Dermis blood vessel endothelial cell (primary cell): ENCODE measurements at places on chromosomes 6 and 20. TPM values are rescaled to one million over a fixed set of nuclear protein-coding genes. Genes with fewer than 3 reads are reported as not detected.
A peak's percentile ranks its signal among the peaks of the same experiment; 100 is the strongest.

The MYL9 gene
- 1.9 and 3.7 TPM in 2 replicates for total RNA-seq

The TTK gene
- total RNA-seq, result 8.5 and 37.9 TPM in 2 replicates

The C6orf15 gene
- 0.14 TPM in 1 of 2 replicates, not detected in the other for total RNA-seq

The ESR1 gene
- total RNA-seq, result not detected in 2 replicates

The ABT1 gene
- 18.7 and 22.0 TPM in 2 replicates for total RNA-seq

The MRAP2 gene
- 2.7 and 3.1 TPM in 2 replicates for total RNA-seq

The F13A1 gene
- total RNA-seq, result not detected in 2 replicates

- DNase-seq, result peak; percentile 71
These were observed 27.0 kb upstream of the TBC1D7 start for GRCh38 chr6:13355043-13355945.

DNA sequence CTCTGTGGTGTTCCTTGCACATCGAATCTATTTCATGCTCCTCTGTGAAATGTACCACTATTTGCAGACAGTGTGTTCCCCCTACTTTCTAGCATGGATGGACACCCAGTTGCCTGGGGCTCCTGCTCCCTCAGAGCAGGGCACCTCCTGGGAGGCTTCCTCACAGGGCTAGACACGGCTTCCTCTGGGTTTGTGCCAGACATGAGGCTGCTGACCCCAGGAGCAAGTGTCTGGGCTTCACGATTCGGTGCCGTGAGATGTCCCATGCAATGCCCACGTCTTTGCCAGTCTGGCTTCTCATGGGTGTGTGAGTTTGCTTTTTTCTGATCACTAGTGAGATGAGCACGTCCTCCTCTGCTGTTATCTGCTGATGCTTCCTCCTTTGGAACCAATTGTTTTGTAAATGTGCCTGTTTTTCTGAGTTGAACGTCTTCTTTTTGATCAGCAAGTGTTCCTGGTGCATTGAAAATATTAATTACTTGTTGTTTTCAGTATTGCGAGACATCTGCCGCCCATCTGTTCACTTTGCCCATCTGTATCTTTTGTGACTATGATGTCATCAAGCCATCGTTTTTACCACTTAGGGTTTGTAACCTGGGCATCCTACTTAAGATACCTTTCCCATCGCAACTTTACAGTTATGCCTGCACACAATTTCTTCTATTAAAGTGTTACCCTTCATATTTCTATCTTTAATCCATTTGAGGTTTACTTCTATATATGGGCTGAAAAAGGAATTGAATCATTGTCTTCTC, 92.0 kb downstream of the TTLL2 start:
- DNase-seq, result no peak

DNA sequence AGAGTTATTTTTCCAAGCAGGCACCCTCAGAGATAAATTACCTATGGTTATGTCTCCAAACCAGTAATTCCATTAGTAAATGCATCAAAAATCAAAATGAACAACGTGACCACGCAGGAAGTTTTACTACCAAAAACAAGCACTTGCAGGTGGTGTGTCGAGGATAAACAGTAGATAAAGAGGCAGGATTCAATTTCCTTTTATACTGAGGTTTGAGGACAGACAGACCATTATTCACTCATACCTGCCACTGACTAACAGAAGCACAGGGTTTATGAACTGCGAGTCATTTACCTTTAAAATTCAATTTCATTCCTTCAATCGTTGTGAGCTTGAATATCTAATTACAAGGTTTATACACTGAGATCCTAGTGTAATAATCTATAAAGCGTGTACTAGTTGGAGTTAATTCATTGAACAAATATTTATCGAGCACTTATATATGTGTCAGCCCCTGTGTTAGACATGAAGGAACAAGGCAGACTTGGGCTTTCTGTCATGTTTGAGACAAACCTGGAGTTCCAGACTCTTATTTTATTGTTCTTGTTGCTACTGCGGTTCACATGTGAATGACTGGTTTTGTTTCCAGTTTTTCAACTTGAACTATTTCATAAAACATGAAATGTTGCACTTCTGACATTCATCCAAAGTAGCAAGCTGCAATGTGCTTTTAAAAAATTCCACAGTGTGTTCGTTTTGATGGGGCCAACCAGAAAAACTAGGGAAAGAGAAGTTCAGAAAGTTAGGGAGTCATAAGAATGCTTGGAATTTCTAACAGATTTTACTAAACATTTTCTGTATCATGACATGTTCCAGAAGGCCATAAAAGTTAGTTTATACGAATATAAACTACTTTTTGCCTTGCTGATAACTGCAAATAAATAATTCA, 205.6 kb downstream of the UST start:
- no peak for DNase-seq

DNA sequence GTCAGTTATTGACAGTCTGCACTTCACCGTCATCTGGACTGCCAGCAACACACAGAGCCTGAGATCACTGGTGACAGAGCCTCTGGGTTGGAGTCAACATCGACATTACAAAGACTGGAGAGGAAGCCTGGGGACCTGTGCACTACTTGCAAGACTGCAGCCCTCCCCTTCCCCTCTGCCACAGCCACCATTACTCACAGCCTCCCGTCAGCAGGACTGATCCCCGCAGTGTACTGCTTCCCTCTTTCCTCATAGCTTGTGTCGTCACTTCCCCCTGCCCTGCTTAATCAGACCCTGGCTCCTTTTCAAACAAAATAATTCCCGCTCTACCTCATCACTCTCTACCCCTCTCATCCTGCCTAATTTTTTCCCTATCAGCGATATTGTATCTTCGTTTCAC, 235.5 kb upstream of the KCNQ5 start:
- peak; percentile 5 for DNase-seq

GRCh38 chr20:20568604-20569205, 143.7 kb downstream of the RALGAPA2 start:
- peak; percentile 62 for DNase-seq

DNA sequence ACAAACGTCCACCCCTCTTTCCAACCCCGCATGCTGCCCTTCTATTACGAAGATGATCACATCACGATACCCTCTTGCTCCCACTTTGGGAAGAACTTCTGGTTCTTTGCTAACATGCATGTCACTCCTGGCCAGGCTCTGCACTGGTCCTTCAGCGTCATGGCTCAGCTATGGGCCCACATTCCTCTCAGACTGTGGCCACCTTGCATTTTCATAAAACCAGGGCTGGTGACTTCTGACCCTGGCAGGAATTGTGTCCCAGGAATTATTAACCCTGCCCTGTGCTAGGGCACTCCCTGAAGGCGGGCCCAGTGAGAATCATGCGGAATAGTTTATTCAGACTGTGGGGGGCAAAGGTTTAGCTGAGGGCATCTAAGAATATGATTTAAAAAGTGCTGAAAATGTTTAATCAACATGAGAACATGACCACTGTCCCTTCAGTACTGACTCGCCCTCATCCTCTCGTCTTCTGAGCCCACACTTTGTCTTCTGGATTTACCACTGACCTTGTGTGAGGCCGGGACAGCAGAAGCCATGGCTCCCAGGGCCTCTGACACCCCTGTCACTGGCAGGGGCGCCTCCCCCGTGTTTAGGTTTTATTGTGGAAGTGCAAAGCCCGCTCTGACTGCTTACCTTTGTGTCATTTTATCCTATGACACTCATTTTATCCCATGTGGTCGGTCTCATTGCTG, 38.1 kb upstream of the THBS2 start:
- no peak for DNase-seq

DNA sequence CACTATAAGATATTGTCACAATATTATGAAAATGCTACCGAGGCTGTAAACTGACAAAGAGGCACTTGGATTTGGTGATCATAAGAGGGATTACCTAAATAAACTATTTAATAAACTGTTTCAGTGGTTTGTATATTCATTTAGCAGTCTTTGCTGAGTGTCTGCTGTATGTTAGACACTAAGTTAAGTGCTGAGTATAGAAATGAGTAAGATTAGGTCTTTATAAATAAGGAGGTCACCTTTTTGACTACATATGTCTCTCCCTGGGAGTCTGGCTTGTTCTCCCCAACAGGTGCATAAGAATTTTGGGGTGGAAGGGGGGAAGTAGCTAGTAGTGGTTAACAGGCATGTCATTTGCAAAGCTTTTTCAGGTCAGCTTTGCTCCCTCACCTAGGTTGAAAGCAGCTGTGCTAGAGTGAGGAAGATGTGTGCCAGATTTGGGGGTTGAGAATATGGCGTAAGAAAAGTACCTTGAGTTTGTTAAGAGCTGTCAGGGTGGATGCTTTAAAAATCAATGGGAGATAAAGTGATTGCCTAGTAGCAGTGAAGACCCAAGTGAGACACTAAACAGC, 246.3 kb downstream of the ZFAND3 start:
- DNase-seq, result no peak

DNA sequence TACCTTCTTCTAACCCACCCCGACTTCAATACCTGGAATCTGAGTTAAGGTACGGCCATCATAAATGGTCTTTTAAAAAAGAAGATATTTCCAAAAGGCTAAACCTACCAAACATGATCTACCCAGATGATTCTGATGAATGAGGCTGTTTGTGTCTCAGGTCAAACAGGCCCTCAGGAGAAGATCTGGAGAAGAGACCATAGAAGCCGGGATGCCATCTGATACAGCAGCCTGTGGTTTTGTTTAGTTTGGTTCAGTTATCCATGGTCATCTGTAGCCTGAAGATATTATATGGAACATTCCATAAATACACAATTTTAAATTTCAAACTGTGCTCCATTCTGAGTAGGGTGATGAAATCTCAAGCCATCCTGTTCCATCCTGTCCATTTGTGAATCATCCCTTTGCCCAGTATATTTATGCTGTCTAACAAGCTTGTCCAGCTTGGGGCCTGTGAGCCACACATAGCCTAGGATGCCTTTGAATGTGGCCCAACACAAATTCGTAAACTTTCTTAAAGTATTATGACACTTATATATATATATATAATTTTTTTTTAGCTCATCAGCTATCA, 4.0 kb upstream of the CAP2 start:
- no peak for DNase-seq

DNA sequence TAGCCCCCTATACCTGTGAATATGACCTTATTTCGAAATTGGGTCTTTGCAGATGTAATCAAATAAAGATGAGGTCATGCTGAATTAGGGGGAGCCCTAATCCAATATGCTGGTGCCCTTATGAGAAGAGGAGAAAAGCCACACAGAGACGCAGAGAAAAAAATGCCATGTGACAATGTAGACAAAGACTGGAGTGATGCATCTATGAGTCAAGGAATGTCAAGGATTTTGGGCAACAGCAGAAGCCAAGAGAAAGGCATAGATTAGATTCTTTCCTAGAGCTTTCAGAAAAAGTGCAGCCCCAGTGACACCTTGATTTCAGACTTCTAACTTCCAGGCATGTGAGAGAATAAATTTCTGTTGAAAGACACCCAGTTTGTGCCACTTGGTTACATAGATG, 47.4 kb upstream of the HS3ST5 start:
- DNase-seq, result no peak

DNA sequence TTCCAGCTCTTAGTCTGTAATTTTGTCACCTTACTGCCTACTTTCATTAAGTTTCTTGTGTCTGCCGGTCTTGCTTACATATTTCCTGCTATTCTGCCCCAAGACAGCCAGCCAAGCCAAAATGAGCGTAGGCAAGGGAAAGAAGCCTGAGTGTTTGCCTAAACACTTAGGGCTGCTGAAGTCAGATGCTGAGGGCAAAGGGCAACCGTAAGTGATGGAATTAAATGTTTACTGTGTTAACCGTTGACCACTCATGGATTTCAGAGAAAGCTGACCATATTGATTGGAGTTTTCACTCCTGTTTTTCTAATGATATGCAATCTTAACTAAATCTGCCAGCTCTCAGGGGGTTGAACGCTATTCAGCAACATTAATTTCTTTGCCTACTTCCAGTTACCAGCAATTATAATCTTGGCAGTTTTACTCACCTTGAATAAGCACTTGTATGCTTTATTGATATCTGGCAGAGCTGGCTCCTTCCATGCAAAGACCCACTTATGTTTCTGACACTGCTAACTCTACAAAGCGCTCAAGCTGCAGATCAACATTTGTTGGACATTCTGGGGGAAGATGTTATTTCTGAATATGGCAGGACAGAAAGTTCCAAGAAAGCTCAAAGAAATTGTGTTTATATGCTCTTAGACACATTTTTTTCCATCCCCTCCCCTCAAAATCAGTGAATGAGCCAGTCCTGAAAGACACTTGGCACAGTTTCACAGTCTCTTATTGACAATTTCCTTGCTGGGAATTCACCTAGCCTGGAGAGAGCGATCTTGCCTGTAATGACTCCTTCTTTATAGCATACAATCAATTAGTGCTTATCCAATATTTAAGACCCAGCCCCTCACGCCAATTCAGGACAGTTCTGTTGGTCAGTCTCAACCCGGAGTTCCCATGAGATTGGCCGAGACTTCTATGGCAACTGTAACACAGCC, 183.8 kb downstream of the PLCB1 start:
- DNase-seq, result no peak

GRCh38 chr20:52191916-52192718, 538 bp upstream of the ZFP64 start:
- DNase-seq, result peak; percentile 40

DNA sequence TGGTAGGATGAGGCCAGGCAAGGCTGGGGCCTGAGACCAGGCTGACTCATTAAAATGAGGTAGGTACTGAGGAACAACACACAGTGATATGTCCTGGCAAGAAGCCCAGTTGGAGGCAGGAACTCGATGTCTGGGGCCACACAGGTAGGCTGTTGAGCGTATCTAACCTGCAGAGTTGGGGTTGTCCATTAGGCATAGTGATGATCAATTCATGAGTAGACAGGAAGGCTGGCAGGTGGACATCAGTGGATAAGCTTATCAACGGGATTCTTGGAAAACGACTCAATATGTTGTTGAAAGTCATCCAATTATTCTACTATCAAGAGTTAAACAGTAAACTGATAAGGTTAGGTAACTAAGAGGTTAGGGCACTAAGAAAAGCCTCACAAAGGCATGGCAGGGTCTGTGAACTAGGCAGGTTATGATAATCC, 193.2 kb upstream of the COL21A1 start:
- DNase-seq, result no peak

GRCh38 chr6:165843121-165843520, 180.1 kb upstream of the PDE10A start:
- no peak for DNase-seq

DNA sequence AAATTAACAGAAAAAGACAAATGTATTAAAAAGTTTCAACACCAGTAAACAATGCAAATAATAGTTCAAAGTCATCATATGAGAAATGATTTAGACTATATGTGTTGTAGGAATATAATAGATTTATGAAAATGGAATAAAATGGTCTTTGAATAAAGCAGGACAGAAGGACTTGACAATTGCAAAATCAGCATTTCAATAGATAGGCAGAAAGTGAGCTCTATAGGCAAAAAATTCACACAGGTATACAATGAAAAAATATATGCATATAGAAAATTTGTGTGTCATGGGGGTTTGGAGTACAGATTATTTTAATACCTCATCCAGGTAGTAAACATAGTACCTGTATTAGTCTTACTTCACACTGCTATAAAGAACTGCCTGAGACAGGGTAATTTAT, 571.1 kb upstream of the EYS start:
- no peak for DNase-seq

DNA sequence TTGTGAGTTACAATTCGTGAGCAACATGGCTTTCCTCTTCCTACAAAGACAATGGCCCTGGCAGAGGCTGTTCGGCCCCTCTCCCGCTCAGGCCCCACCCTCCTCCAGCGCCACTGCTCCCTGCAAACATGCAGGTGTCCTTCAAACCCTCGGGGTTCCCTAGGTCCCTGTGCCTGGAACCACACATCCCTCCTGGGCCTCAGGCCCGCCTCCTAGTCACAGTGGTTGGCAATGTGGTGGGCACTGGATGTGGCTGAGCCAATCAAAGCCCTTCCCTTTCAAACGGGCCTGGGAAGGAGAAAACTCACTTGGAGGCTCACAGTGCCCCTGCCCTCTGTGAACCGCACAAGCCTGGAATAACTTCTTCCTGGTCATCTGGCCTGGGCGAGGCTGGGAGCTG, 147.2 kb downstream of the TFAP2C start:
- DNase-seq, result no peak

- no peak for DNase-seq
These were observed 28.4 kb downstream of the WRNIP1 start for GRCh38 chr6:2793534-2794151.
